ENCODE measurements at places on chromosomes 5 and 9. TPM values are rescaled to one million over a fixed set of nuclear protein-coding genes. Genes with fewer than 3 reads are reported as not detected.

DNA sequence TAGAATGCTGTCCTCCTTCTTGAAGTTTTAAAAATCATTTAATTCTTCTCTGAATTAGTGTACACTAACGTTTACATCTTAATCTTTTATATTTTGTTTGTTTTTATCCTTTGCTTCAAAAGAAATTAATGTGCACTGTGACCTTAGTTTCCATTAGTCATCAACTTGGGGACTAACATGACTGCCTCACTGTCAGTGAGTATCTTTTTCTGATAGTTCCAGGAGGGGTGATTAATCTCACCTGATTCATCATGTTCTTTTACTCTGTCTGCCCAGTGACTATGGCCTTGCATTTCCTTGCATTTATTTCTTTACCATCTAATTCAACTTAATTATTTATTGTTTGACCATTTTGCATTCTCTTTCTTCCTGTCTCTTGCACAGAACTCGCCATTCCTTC lies 33.4 kb upstream of the NR3C1 start:
- H3K27ac ChIP-seq: no peak overlapping the region
- H3K4me1 ChIP-seq: peaks cover 8% of the 10 kb centered on the region
- H3K27me3 ChIP-seq: no peaks in the 10 kb centered on the region
- no peak overlapping the region for H3K4me3 ChIP-seq
- no peak for DNase-seq

DNA sequence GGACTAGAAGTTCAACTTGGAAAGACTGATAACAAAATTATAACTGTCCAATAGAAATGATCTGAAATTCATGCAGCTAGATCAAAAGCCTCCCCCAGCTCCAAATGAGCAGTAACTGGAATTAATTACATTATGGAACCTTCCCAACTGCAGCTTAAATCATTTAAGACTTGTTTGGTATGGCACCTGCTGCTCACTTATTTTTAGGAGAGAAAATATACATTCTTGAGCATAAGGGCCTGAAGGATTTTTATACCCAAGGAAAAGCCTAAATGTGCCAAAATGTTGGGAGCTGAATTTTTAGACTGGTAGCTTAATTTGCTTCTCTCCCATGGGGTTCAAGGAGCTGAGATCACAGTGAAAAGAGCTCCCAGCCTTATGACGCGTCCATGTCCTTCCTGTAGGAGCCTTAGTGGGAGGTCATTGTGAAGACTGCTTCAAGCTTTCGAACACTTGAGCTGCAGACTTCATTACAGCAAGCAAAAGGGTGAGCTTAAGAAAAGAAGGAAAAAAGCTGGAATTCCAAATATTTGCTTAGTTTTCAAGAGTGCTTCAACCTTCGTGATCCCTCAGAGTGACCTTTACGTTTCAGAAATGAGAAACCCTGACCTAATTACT lies 276.0 kb downstream of the DMAC1 start:
- H3K4me1 ChIP-seq: no peaks in the 10 kb centered on the region
- no peaks in the 10 kb centered on the region for H3K27me3 ChIP-seq
- H3K27ac ChIP-seq: no peak overlapping the region
- no peak overlapping the region for H3K4me3 ChIP-seq

DRD1 gene
- total RNA-seq: under 0.01 TPM

- H3K27ac ChIP-seq: no peak overlapping the region
- H3K4me3 ChIP-seq: no peak overlapping the region
- H3K4me1 ChIP-seq: no peaks in the 10 kb centered on the region
- H3K36me3 ChIP-seq: no peaks in the 10 kb centered on the region
These were observed 111.5 kb downstream of the WDR41 start for GRCh38 chr5:77380636-77381035.

DNA sequence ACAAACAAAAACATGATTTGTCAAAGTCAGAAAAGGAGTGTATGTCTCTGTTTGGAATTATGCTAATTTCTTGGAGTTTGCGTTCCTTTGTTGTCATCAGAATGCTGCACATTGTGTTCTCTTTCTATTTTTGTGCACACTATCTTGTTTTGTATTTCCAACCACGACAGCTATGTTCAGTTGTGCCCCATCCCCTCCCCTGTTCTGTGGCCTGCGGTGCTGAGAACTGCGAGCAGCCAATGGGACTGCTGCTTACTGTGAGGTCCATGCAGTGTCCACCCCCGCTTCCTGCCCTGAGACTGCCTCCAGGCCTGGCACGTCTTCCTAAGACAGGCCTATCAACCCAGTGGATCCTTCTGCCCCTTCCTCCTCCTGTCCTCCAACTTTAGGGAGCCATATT lies 76.8 kb downstream of the PALM2AKAP2 start:
- no peak overlapping the region for H3K27ac ChIP-seq
- H3K4me1 ChIP-seq: peaks cover 9% of the 10 kb centered on the region
- no peaks in the 10 kb centered on the region for H3K27me3 ChIP-seq
- no peak for DNase-seq

PPP2R2B gene
- under 0.01 TPM for total RNA-seq

DNA sequence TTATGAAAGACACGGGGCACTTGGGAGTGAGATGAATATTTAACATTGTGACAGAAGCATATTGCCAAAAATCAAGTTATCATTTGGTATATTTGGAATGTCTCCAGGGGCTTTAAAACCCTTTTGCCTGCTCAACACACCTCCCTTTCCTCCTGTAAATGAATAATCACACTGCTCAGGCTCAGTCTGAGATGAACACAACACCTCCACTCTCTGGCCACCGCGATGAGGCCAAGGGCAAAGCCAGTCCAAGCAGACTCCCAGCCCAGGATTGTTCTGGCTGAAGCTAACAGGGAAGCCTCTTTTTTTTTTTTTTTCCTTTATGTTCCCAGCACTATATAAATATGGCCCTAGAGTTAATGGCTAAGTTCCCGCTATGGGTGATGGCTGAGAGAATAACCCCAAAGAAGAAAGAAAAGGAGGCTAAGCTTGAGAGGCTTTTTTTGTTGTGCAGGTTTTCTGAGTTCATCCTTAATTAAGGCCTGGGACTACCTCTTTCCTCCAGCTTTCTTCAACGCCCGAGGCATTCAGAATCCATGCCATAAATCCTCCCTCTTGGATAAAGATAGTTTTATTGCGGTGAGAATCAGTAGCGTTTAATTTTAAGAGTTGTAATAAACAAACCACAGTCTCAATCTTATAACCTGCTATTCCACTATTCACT lies 10.5 kb upstream of the ERAP1 start:
- H3K27me3 ChIP-seq: no peaks in the 10 kb centered on the region
- no peak overlapping the region for H3K4me3 ChIP-seq
- H3K4me1 ChIP-seq: peaks cover 6% of the 10 kb centered on the region
- H3K27ac ChIP-seq: no peak overlapping the region
- no peaks in the 10 kb centered on the region for H3K36me3 ChIP-seq

DNA sequence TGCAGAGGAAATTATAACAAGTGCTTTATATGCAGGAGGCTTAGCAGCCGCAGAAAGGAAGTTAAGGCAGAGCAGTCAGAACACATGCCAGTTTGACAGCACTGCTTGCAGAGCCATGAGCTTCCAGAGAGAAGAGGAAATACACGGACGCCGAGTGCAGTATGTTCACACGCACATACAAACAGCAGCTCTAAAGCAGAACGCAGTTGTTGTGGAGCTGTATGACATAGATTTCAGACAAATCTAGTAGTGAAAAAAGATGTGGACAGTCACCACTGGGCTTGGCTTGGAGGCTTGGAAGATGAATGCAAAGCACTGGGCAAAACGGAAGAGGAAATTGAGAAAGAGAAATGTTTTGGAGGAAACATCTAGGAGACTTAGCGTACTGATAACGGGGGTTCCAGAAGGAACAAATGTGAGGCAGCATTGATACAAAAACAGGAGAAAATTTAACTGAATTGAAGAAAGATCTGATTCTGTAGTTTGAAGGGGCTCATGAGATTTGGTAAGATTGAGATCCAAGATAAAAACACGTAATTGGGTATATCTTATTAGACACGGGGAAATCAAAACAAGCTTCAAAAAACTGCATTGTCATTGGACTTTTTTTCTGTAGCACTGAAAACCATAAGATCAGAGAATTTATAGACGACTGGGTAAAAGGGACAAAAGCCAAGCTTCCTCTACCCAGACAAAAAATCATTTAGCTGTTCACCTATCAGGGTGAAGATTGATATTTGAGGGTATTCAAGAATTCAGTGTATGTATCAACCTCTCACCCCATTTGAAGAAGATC lies 19.6 kb upstream of the ROPN1L start:
- DNase-seq: no peak
- H3K27ac ChIP-seq: peak overlapping the region; percentile 19
- H3K4me3 ChIP-seq: no peak overlapping the region
- H3K36me3 ChIP-seq: peaks cover 81% of the 10 kb centered on the region
- H3K27me3 ChIP-seq: no peaks in the 10 kb centered on the region
- peaks cover 14% of the 10 kb centered on the region for H3K4me1 ChIP-seq

PFN3 gene
- total RNA-seq: not detected

OR2K2 gene
- under 0.01 TPM for total RNA-seq

DNA sequence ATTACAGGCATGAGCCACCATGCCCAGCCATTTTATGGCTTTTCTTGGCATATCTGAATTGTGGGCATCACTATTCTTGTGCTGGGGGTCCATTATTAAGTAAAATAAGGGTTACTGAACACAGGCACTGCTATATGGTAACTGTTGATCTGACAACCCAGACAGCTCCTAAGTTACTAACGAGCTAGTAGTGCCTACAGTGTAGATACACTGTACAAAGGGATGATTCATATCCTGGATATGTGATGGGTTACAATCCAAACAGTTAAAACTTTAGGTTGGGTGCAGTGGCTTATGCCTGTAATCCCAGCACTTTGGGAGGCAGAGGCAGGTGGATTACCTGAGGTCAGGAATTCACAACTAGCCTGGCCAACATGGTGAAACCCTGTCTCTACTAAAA lies 4.3 kb downstream of the CD14 start:
- H3K4me1 ChIP-seq: peaks cover 28% of the 10 kb centered on the region
- H3K27me3 ChIP-seq: peaks cover 7% of the 10 kb centered on the region
- no peak overlapping the region for H3K27ac ChIP-seq
- H3K4me3 ChIP-seq: no peak overlapping the region

WNT8A gene
- total RNA-seq: not detected

- H3K27me3 ChIP-seq: no peaks in the 10 kb centered on the region
- no peaks in the 10 kb centered on the region for H3K36me3 ChIP-seq
- H3K27ac ChIP-seq: no peak overlapping the region
- no peak for DNase-seq
These were observed 22.6 kb downstream of the SLC6A18 start for GRCh38 chr5:1247811-1248210.

GRCh38 chr5:6424110-6424659 lies 24.5 kb upstream of the UBE2QL1 start:
- no peak overlapping the region for H3K27ac ChIP-seq
- peaks cover 3% of the 10 kb centered on the region for H3K27me3 ChIP-seq
- no peak for DNase-seq
- H3K4me3 ChIP-seq: no peak overlapping the region
- no peaks in the 10 kb centered on the region for H3K36me3 ChIP-seq
- H3K4me1 ChIP-seq: peaks cover 6% of the 10 kb centered on the region

GRIN3A gene
- total RNA-seq: not detected

- H3K4me1 ChIP-seq: peaks cover 6% of the 10 kb centered on the region
- peaks cover 4% of the 10 kb centered on the region for H3K27me3 ChIP-seq
- no peak overlapping the region for H3K27ac ChIP-seq
- no peak overlapping the region for H3K4me3 ChIP-seq
These were observed 17.8 kb upstream of the CCNJL start for GRCh38 chr5:160330212-160330611.

GRCh38 chr9:121815546-121816448 lies 164.4 kb downstream of the DAB2IP start:
- H3K27ac ChIP-seq: no peak overlapping the region
- H3K27me3 ChIP-seq: no peaks in the 10 kb centered on the region
- H3K36me3 ChIP-seq: no peaks in the 10 kb centered on the region
- H3K4me3 ChIP-seq: no peak overlapping the region
- peak; percentile 75 for DNase-seq

All from osteoblast (primary cell).